ENCODE measurements at places on chromosomes 3 and 15.

DNA sequence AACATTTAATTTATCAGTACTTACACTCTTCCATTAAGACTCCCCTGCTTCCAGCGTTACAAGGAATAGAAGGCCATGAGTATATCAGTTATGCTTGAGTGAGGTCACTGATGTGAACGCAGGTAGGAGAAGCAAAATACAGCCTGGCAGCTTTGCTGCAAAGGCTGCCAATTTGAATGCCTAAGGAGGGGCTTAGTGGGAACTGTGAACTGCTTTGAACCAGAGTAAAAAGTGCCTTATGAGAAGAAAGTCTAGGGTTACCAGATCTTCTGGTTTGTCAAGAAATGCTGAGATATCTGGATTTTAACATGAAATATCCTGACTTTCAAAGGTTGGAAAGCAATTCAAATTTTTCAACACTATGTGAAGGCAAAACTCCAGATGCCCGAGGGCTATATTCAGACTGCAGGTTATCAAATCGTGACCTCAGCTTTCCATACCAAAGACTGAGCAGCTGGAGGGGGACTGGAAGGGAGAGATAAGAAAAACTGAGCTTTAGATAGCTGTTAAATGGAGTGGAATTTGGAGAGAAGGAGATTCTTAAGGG lies 446.3 kb upstream of the NECTIN3 start:
- DNase-seq: no peak

GRCh38 chr15:23035964-23036566 lies 3.3 kb downstream of the TUBGCP5 start:
- DNase-seq: peak; percentile 27

DNA sequence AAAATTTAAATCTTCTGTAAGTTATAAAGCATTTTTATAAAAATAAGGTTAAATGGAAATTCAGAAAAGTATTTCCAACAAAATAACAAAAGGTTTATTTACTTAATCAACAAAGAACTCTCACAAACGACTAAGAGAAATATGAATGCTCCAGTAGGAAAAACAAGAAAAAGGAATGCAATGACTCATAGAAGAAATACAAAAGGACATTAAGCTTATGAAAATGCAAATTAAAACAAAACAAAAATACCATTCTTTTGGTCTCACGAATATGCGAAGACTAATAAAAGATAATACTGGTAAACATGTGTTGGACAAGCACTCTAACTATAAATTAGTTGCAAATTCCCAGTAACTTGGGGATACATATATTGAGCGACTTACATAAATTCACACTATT lies 17.5 kb upstream of the TBC1D5 start:
- DNase-seq: no peak

GRCh38 chr15:57025264-57025926 lies 107.0 kb downstream of the TCF12 start:
- no peak for DNase-seq

- DNase-seq: peak; percentile 40
Observed at GRCh38 chr3:42831321-42831713, 22.1 kb downstream of the ACKR2 start.

- no peak for DNase-seq
Observed at GRCh38 chr3:42898896-42899675, 6.9 kb upstream of the ZNF662 start.

GRCh38 chr3:4793311-4793710 lies 185.9 kb upstream of the BHLHE40 start:
- no peak for DNase-seq

- DNase-seq: no peak
Observed at GRCh38 chr15:69780981-69781380, 316.7 kb downstream of the TLE3 start.

GRCh38 chr15:56824175-56824574 lies 90.9 kb upstream of the ZNF280D start:
- DNase-seq: no peak

- no peak for DNase-seq
Observed at GRCh38 chr3:189833996-189834395, 202.8 kb downstream of the TP63 start.

DNA sequence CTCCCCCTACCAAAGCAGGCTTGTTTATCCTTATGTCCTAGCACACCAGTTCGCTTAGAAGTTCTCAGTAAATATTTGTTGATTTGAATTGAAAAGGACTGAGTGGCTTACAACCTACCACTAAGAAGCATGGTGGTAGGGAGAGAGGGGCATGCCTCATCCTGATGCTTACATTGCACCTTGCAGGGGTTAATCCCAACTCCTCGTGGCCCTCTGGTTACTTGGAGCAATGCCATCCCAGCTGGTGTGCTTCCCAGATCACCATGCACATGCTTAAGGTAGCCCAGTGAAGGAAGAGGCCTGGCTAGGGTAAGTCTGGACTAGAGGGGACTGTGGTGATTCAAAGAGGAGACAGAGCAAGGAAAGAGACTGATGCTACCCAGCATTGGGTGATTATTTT lies 253.3 kb downstream of the CLSTN2 start:
- DNase-seq: no peak

- DNase-seq: no peak
Observed at GRCh38 chr3:111325160-111325718, 216.8 kb upstream of the CD96 start.

DNA sequence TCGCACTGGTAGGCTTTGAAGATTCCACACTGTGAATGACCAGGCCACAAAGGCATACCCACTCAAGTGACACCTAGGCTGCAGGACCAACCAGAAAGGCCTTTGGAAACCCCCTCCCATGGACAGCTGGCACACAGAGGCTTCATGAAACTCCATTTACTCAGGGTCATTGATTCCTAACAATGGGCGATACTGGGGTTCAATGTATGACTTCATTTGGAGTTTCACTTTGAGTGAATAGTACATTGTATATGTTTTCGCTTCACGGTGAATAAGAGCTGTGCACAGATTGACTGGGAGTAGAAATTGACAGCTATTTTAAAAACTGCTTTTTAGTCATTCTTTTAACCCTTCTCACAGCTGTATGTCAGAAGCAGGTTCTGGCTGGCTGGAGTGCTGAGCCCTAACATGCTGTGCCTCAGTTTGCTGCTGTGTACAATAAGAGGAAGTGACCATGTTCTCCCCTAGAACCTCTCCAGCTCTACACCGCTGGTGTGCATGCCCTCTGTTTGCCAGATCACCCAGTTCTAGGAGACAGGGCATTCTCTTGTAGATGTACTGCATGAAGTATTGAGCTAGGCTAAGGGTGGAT lies 15.4 kb upstream of the CX3CR1 start:
- DNase-seq: no peak

DNA sequence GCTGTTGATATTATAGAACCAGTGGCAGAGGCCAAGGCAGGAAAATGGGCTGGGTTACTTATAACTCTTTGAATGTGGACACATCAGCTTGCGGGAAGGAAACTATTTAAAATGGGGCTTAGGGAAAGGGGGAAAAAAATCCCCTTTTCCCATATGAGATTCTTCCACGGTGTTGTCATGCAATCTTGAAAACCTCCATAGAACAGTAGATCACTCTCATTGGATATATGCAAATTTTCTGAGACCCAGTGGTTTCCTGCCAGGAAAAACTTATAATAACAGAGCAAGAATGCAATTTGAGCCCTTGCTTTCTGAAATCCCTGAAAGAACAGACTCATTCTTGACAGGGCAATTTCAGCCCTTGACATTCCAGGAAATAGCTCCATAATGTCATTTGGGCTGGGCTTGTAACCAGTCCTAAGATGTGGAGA lies 31.1 kb downstream of the TMEM212 start:
- DNase-seq: no peak

DNA sequence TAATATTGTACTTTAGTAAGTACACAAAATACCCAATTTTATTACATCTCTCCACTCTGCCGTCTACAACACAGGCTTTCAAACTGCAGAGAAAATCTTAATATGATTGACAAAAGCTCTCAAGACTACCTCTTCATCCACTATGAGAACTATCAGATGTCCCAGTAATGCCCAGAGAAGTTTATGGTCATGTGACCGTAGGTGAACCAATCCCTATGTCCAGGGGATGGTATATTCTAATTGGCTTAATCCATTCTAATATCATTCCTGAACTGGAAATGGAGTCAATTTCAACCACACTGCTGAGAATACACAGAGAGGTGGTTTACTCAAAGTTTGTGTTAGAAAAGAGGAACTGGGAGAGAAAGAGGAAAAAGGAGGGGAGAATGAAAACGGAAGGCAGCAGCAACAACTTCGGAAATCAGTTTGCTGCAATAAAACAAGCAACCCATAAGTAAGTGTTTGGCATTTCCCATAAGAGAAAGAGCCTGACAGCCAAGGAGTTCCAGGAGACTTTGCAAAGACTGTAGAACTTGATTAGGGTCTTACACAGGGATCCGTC lies 7.3 kb downstream of the SST start:
- DNase-seq: no peak

DNA sequence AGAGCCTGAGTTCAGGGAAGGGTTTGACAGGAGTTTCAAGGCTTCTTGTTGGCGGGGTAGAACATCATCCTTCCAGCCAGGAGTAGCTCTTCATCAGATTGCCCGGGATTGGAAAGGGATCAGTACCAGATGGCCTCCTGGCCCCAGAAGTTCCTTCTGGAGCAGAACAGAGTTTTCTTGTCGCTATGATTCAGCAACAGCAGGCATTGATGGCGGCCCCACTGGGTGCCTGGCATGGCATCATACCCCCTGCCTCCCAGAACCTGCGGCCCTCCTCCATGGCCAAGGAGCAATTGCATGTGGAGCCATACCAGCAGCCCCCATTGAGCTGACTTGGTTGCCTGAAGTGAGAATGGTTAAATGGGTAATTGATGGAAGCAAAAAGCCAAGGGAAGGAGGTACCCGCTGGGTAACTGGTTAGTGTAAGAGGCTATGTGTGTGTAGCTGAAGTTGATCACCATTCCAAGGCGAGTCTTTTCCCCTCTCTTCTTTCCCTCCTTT lies 305.6 kb downstream of the PTPRG start:
- DNase-seq: no peak

DNA sequence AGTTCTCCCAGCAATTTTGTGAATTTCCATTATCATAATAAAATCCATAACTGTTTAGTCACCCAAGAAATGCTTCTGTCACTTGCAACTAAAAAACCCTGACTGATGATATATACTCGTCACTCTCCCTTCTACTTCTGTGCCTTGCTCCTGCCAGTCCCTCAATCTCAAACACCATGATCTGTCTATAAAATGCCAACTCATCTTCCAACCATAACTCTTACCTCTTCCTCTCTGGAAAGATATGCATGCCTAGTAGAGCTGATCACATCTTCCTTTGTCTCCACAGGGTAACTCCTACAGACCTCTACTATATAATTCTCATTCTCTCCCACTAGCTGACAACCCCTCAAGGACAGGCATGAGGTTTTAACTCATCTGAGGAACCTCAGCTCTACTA lies 5.2 kb upstream of the VEPH1 start:
- no peak for DNase-seq

DNA sequence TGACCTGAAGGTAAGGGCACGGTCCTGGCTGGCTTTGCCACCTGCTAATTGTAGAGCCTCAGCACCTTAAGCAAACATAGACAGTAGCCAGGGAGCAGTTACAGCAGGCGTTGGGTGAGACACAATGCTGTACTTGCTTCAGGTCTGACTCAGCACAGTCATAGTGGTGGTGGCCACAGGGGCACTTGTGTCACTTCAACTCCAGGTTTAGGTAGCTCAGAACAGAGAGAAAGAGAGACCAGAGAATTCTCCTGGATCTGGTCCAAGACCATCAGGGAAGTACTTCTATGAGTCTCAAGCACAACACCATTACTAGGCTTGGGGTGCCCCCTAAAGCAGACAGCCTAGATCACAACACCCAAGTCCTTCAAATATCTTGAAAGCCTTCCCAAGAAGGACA lies 204.4 kb downstream of the OTOL1 start:
- no peak for DNase-seq

GRCh38 chr3:142998439-142998838 lies 2.9 kb upstream of the U2SURP start:
- no peak for DNase-seq

Data from activated T-helper 1 cell treated with anti-CD3 and anti-CD28 coated beads, Interleukin-2, amount 50 U/mL, for 16 hours (primary cell).